ENCODE measurements at places on chromosomes 1 and 21. TPM values are rescaled to one million over a fixed set of nuclear protein-coding genes. Genes with fewer than 3 reads are reported as not detected.

Gene HNRNPCL1
- not detected for total RNA-seq

Gene CFAP141
- not detected for total RNA-seq

Gene MMEL1
- not detected for total RNA-seq

Gene SPRR2A
- not detected for total RNA-seq

Gene WNT3A
- total RNA-seq, result not detected

Gene E2F2
- 2.9 TPM for total RNA-seq

Gene FCRL4
- not detected for total RNA-seq

Gene ERG
- total RNA-seq, result not detected

Gene PKLR
- not detected for total RNA-seq

Gene MCOLN3
- 3.6 TPM for total RNA-seq

Gene ANKRD45
- total RNA-seq, result not detected

Gene FCMR
- 7.0 TPM for total RNA-seq

Gene SPATA17
- 2.7 TPM for total RNA-seq

Gene S100A14
- 0.45 TPM for total RNA-seq

Gene LIN28A
- total RNA-seq, result 0.03 TPM

Gene EDN2
- total RNA-seq, result 4.7 TPM

Gene OLFML2B
- total RNA-seq, result 0.32 TPM

Gene USH2A
- not detected for total RNA-seq

Gene ERICH3
- not detected for total RNA-seq

Gene ADGRL4
- not detected for total RNA-seq

Gene ANKRD65
- total RNA-seq, result not detected

Gene ZBTB48
- total RNA-seq, result 10.3 TPM

Gene ESRRG
- total RNA-seq, result not detected

Gene CD1B
- total RNA-seq, result not detected

Gene SH2D1B
- total RNA-seq, result 0.12 TPM

Gene KRTAP10-4
- total RNA-seq, result not detected

Gene IGSF9
- 0.22 TPM for total RNA-seq

Gene GSTM1
- not detected for total RNA-seq

Gene CD1E
- total RNA-seq, result not detected

Gene PKP1
- 0.08 TPM for total RNA-seq

Gene ZRANB2
- total RNA-seq, result 20.2 TPM

Gene NPPA
- not detected for total RNA-seq

Gene TIPRL
- 31.8 TPM for total RNA-seq

Gene C1QA
- total RNA-seq, result not detected

Gene MIER1
- total RNA-seq, result 10.2 TPM

Gene EVA1C
- total RNA-seq, result 39.8 TPM

Gene SH3BP5L
- 23.0 TPM for total RNA-seq

Gene CRYZL1
- total RNA-seq, result 10.2 TPM

Gene LDLRAD2
- 0.10 TPM for total RNA-seq

Gene VWA1
- 16.5 TPM for total RNA-seq

Gene FCRLB
- total RNA-seq, result 2.2 TPM

Gene BTBD19
- total RNA-seq, result 3.3 TPM

Gene WDR47
- total RNA-seq, result 4.4 TPM

Gene MFAP2
- total RNA-seq, result 0.21 TPM

Measured in A549 treated with RU486 at 1 μM for 4 hours (cell line).